ENCODE measurements at places on chromosomes 4 and X.

- no peak for DNase-seq
Observed at GRCh38 chrX:114903618-114904017, 113.8 kb downstream of the IL13RA2 start.

GRCh38 chr4:101294597-101294996 lies 52.7 kb downstream of the PPP3CA start:
- no peak for DNase-seq

DNA sequence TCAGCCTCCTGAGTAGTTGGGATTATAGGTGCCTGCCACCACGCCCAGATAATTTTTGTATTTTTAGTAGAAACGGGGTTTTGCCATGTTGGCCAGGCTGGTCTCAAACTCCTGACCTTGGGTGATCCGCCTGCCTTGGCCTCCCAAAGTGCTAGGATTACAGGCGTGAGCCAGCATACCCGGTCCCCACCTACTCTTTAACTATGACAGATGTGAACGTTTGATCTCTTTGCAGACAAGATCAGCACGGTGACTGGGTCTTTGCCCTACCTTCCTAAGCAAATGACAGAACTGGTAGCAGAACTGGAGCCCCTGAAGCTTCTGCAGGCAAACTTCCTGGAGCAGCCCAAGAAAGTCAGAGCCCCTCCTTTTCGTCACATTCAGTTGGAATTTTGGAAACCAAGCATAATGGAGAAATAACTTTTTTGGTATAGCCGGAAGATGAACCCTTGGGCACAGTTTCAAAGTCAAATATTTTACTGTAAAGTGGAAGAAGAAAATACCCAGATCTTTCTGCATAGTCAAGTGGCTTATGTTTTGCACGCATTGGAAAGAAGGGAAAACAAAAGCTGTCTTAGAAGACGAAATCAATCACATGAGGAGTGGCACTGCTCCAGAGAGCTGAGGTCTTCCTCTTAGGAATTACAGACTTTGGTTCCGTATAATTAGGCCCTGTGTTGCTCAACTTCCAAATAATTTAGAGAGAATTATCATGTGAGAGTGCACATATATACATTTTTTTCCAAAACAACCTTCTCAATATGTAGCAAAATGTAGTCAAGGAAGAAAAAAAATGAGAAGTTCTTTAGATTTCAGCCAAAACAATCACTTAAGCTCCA lies 90.6 kb downstream of the SORBS2 start:
- no peak for DNase-seq

- DNase-seq = no peak
Observed at GRCh38 chrX:7269991-7270390, 122.0 kb upstream of the PUDP start.

- no peak for DNase-seq
Observed at GRCh38 chr4:181761156-181761555, 482.0 kb upstream of the TENM3 start.

DNA sequence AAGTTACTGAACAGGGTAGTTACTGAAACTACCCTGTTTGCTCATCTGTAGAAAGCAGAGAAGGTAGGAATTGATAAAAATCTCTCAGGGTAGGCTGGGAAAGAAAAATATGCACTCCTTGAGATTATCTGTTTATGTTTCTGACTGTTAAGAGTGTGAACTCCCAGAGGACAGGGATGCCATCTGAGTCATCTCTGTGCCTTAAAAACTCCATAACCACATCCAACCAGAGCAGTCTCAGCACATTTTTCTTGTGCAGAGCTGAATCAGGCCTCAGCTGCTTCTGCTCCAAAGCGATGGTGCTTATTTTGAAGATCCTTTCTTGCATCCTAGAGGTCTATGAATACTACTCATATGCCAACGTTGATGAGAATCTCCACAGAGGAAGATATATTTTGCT lies 9.9 kb downstream of the CENPVL3 start:
- DNase-seq = no peak

- no peak for DNase-seq
Observed at GRCh38 chr4:128737098-128737513, 72.4 kb upstream of the JADE1 start.

DNA sequence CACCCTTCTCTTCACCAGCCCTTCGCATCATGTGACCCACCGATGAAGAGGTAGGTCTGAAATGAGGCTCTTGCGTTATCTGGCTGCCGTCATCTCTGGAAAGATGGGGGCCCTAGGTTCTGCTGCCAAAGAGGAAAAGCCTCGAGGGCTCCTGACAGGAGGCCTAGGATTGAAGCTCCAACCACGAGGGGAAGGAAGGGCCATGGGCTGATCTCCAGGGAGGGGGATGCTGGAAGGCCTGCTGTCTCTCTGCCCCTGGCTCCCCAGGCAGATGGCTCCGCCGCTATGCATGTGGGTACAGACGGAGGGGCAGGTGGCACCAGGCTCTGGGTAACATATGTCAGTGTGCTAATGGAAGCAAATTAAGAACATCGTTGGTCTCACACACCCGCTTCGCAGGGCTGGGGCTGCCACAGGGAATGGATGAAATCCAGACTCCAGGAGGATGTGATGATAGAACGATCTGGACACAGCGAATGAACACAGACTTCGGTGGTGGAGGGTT lies 44.9 kb downstream of the AFAP1 start:
- no peak for DNase-seq

- no peak for DNase-seq
Observed at GRCh38 chr4:174873931-174874330, 44.2 kb upstream of the ADAM29 start.

GRCh38 chr4:24970635-24971034 lies 57.8 kb upstream of the CCDC149 start:
- DNase-seq = no peak

- no peak for DNase-seq
Observed at GRCh38 chr4:123838474-123838873, 441.9 kb downstream of the SPRY1 start.
